ENCODE measurements at places on chromosomes 3 and 15. TPM values are rescaled to one million over a fixed set of nuclear protein-coding genes. Genes with fewer than 3 reads are reported as not detected.

- DNase-seq, result no peak
Observed at GRCh38 chr3:53104762-53105161, 25.5 kb downstream of the RFT1 start.

- DNase-seq, result no peak
Observed at GRCh38 chr15:56058986-56059385, 65.6 kb upstream of the NEDD4 start.

DNA sequence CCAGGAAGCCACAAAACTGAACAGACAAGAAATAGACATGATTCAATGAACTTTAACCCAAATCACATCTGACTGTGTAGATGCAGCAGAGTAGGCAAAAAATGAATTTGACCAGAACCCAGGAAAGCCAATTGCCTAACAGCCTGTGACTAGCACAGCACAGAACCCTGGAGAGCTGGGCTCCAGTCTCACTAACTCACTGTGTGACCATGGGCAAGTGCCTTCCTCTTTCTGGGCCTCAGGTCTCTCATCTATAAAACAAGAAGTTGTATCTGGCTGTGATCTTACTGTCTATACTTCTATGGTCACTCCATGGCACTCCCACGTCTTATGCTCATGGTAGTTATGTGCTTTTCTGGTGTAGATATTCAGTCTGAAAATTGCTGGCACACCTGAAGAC lies 48.1 kb upstream of the USP3 start:
- no peak for DNase-seq

DNA sequence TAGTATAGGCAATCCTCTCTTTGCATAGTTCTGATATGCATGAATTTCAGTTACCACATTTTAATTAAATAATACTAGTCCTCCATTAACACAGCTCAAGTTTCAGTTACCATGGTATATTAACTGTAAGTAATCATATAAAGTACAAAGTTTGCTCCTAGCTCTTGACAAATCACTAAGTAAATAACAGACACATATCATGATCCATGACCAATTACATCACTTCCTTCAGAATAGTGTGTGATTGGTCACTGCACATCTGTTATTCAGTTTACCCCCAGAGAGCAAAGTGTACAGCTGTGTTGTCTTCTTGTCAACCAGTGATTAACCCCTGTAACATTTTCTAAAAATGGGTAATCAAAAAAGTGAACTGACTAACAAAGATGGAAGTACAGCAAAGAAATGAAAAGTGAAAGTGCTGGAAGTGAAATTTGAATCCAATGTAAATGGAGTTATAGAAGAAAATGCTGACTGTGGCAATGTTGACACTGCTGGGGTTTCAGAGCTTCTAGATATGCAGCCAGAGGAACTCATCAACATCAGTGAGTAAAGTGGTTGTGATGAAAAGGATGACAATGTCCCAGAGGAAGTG lies 30.2 kb upstream of the LEKR1 start:
- no peak for DNase-seq

DNA sequence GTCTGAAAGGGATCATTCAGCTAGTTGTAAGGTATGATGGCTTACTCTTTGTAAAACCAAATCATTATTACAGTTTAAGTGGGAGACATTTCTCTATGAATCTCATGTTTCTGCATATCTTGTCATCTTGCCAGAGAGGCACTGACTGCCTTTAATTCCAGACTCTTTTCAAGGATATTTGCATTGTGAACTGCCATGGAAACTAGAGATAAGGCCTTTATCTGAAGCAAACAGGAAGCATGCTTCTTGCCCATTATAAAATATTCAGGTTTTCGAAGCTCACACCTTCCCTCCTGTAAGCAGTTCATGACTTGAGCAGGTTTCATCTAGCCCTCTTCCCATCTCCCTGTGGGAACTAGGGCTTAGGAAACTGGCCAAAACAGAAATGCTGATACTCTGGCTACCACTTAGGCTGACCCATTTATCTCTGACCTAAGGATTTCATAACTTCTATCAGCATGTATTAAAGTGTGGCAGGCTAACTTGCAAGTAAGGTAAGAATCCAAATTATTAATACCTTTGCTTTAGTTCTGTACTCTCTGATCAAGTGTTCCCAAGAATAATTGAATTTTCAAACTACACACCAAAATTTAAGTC lies 326.6 kb upstream of the ALCAM start:
- DNase-seq, result no peak

DNA sequence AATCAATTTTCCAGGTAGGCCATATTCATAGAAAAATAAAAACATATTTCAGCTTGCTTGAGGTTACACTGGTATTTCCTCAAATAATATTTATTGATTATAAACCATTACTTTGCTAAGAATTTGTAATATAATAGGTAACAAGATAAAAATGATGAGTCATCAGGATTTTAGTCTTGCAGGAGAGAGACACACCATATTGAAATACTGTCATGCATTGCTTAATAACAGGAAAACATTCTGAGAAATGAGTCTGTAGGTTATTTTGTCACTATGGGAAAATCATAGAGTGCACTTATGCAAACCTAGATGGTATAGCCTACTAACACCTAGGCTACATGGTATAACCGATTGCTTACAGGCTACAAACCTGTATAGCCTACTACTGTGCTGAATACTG lies 990.5 kb downstream of the OTOL1 start:
- DNase-seq, result no peak

- no peak for DNase-seq
Observed at GRCh38 chr15:67358812-67359211, 104.2 kb downstream of the IQCH start.

DNA sequence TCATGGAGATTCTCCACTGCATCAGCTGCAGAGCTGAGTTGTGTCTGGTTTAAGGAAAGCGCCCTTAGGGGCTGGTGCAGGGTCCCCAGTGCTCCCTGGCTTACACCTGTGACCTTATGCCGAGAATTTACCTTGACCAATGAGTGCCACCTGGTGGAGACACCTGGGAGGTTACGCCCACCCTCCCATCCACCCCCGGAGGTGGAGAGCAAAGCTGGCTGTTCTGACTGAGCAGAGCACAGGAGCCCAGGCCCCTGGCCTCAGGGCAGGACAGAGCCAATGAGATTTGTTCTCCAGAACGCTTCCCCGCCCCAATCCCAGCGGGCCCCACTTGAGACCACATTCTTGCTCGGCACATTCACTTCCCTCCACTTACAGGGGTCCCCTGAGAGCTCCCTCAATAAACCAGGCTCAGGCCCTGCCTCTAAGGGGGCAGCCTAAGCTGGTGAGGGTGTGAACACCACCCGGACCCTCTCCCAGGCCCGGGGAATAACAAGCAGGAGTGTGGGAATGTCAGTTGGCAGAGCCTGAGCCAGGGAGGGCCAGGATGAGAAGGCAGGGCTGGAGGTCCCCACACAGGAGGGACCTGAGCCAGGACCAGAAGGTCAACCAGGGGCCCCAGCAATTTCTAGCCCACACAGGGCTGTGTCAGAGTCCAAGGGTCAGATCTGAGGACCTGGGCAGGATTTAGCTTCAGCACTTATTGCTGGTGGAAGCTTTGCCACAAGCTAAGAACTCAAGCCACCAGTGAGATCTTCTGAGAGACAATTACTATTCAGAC lies 117.1 kb downstream of the TPRA1 start:
- DNase-seq, result peak; percentile 51

DNA sequence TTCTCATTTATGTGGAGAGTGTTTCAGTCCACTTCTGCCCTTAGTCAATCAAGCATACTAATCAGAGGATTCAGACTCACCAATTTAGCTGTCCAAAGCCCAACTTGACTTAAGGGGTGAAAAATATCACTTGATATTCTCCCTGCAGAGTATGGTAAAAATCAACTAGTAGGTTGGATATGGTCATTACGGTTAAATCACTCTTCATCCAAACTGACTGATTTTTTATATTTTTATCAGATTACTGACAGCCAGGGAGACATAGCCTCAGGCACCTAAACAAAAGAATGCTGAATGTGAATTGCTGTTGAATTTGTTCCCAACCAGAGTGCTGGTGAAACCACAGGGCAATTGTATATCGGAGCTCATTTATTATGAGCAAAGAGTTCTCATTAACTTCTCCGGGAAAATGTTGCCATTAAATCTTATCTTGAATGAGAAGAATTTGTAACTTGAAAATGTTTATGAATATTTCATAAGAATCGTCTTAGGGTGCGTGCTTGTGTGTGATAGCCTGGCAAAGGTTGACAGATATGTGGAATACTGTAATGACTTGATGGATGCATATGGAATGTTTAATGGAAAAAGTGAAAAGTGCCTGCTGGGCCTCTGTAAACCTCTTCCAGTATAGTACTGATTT lies 411.2 kb downstream of the NAALADL2 start:
- no peak for DNase-seq

GRCh38 chr3:116863822-116864589 lies 154.4 kb downstream of the TUSC7 start:
- DNase-seq, result no peak

- DNase-seq, result no peak
Observed at GRCh38 chr3:12399226-12399625, 85.1 kb upstream of the TSEN2 start.

- no peak for DNase-seq
Observed at GRCh38 chr15:58410353-58410752, 21.4 kb upstream of the LIPC start.

DNA sequence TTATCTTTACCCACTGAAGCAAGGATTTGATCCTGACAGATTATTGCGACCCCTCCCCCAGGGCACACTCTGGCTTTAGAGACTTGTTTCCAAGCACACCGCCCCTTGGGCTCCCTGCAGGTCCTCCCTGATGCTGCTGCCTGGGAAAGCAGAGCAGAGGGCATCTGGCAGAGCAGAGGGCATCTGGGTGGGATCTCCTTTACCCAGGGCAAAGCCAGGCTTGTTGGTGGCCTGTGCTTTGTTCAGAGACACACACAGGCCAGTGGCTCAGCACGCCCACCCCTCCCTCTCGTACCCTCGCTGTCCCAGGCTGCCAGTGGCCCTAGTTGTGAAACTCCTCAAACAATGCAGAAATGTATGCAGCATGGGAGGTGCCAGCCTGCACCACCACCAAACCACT lies 4.8 kb downstream of the KLF13 start:
- no peak for DNase-seq

DNA sequence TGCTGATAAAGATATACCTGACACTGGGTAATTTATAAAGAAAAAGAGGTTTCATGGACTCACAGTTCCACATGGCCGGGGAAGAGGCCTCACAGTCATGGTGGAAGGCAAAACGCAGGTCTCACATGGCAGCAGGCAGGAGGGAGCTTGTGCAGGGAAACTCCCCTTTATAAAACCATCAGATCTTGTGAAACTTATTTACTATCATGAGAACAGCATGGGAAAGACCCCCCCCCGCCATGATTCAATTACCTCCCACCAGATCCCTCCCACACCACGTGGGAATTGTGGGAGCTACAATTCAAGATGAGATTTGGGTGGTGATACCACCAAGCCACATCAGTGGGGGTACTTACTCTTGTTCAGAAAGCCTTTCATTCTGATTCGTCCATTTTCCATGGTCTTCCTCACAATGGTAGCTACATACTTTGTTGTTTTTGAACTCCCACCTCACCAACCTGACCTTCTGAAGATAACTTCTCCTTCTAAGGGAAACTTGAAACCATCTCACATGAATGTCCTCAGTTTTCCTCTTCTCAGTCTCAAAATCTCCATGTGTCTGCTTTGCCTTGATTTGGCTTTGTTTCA lies 275.6 kb upstream of the PROK2 start:
- DNase-seq, result no peak

DNA sequence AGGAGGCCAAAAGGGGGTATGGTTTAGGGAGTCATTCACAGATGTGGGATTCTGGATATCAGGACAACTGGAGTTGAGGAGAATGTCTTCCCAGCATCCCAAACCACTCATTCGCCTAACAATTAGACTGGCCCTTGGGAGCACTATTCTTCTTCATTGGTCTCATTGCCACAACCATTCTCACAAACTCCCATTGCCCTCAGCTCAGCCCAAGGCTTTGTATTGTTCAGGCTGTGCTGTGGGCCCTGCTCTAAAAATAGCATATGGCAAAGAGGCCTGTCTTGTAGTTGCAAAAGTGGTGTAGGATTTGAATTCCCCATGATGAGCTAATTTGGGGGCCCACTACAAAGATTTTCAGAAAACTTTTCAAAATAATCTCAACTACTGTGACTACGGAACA lies 6.3 kb upstream of the ADAMTS9 start:
- no peak for DNase-seq

DNA sequence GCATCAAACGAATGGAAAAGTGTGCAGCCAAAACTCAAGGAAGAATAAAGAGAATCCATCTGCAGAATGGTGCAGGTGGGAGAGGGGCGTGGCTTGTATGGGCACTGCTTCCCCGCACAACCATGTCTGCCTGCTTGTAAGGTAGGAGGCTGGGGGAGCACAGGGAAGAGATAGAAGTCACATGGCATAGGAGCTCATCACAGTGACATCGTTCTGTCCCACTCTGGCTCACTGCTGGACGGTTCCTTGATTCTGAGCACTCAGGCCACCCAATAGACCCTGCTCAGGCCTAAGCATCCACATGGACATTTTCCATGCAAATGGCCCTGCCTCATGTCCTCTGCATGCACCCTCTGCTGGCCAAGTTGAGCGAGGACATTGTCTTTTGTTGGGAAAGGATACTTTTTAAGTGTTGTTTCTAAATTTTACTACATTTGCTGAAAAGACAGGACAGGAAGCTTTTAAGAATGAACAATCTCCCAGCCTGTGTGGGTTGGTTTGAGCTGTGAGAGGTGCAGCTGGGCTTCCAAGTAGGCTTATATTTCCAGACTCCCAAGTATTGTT lies 3.1 kb downstream of the MYLK start:
- peak; percentile 17 for DNase-seq

DNA sequence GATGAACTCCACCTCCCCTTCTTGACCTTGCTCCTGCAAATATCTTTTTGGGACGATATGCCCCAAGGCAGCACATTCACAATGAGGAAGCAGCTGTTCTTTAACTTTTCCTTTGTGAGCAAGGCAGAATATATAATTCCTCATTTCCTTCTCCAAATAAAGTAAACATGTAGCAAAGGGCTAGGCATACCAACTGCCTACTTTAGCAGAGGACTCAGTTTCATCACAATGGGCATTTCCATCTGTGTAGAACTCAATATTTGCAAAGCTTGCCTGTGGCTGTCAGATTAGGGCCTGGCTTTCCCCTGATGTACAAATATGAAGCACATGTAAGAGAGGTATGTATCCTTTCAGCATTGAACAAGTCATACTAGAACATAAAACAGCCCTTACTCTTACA lies 366.9 kb downstream of the RSL24D1 start:
- DNase-seq, result no peak

DNA sequence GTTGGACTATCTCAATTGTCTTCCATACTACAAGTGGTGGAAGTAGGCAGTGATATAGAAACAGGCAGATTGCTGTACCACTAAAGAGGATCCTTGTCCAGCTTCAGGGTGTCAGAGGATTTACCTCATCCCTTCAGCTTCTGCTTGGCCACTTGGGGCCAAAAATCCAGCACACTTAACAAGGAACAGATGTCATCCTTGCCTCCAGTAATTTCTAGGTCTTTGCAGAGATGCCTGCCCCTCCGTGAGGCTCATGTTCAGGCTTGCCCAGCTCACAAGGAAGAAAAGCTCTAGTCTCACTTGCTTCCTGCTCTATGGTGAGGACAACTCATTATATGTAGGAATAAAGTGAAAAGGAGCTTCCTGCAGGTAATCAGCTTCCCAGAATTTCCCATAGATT lies 510.3 kb downstream of the EPHA3 start:
- DNase-seq, result no peak

GRCh38 chr3:188177721-188178120 lies 23.8 kb downstream of the LPP start:
- no peak for DNase-seq

SRP14 gene
- total RNA-seq, result 161 TPM

TMEM158 gene
- total RNA-seq, result 33.2 TPM

CHRM5 gene
- total RNA-seq, result not detected

CKMT1B gene
- 5.5 TPM for total RNA-seq

SV2B gene
- 0.18 TPM for total RNA-seq

ARPP21 gene
- not detected for total RNA-seq

OXTR gene
- total RNA-seq, result 1.2 TPM

AADACL2 gene
- not detected for total RNA-seq

OSTN gene
- not detected for total RNA-seq

ROPN1 gene
- total RNA-seq, result not detected

Data from K562 (cell line).